Psoas muscle (tissue), 8 donors: ENCODE measurements at places on chromosomes 7 and 10. TPM values are rescaled to one million over a fixed set of nuclear protein-coding genes. Genes with fewer than 3 reads are reported as not detected.

DNA sequence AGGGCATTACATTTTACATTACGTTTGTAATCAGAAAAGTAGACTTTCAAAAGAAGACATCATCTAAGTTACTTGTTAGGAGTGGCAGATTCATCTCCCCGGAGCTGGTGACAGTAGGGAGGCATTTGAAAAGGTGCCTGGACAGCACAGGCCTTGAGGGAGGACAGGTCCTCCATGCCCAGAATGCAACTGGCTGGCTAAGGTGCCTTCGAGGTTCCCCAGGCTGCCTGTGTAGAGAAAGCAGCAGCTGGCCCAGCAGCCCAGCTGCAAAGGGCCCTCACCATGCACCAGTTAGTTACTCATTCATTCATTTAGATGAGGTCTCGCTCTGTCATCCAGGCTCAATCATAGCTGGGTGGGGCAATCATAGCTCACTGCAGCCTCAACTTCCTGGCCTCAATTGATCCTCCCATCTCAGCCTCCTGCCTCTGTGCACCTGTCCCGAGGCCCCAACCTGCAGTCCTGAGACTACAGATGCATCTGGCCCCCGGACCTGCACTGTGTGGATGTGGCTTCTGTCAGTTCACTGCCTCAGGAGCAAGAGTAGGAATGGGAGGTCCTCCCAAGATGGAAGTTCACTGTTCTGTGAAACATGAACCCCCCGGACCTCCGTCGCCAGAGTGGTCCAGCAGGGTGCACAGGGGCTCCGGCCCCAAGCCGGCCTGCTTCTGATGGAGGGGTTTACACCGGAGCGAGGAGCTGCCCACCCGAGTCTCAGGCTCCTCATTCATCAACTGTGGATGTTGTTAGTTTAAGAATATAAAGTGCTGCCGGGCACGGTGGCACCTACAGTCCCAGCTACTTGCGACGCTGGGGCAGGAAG is 36.6 kb downstream of the PRKAG2 start:
- H3K27ac ChIP-seq = no peak overlapping the region
- DNase-seq = peak; percentile 43
- H3K4me1 ChIP-seq = no peaks in the 10 kb centered on the region
- no peak overlapping the region for H3K4me3 ChIP-seq

- no peaks in the 10 kb centered on the region for H3K36me3 ChIP-seq
- DNase-seq = no peak
- H3K4me3 ChIP-seq = no peak overlapping the region
- no peaks in the 10 kb centered on the region for H3K4me1 ChIP-seq
Observed at GRCh38 chr7:41459623-41460261, 243.1 kb downstream of the INHBA start.

Gene FAM221A
- polyA plus RNA-seq = 1.4 TPM

Gene GRID2IP
- 0.01 TPM for polyA plus RNA-seq

Gene DOCK1
- polyA plus RNA-seq = 3.5 TPM
